Smooth muscle cell of the pulmonary artery (primary cell): ENCODE measurements at places on chromosomes 16 and 17. TPM values are rescaled to one million over a fixed set of nuclear protein-coding genes. Genes with fewer than 3 reads are reported as not detected.

ARHGAP44 gene
- 1.7 and 5.7 TPM in 2 replicates for total RNA-seq

PLEKHG4 gene
- 34.1 and 51.4 TPM in 2 replicates for total RNA-seq

TMEM114 gene
- total RNA-seq, result not detected in 2 replicates

RPH3AL gene
- total RNA-seq, result 1.2 TPM in 2 replicates

AHSP gene
- not detected in 2 replicates for total RNA-seq

WNT3 gene
- total RNA-seq, result 1.0 and 1.4 TPM in 2 replicates

TIMP2 gene
- total RNA-seq, result 212 and 283 TPM in 2 replicates

ZNF423 gene
- total RNA-seq, result 5.7 and 18.6 TPM in 2 replicates

PDK2 gene
- 24.3 and 31.7 TPM in 2 replicates for total RNA-seq

TNRC6C gene
- 7.6 and 7.8 TPM in 2 replicates for total RNA-seq

CLEC3A gene
- total RNA-seq, result not detected in 2 replicates

ABI3 gene
- 0.17 and 0.20 TPM in 2 replicates for total RNA-seq

ZFP1 gene
- total RNA-seq, result 13.7 and 15.1 TPM in 2 replicates

CTF1 gene
- 4.0 and 5.1 TPM in 2 replicates for total RNA-seq

OTOP3 gene
- not detected in 2 replicates for total RNA-seq

CDRT4 gene
- total RNA-seq, result 3.4 and 6.7 TPM in 2 replicates

EARS2 gene
- total RNA-seq, result 42.0 and 67.0 TPM in 2 replicates

CDC42EP4 gene
- total RNA-seq, result 36.4 and 40.6 TPM in 2 replicates
